ENCODE measurements at places on chromosomes 3 and 15.

DNA sequence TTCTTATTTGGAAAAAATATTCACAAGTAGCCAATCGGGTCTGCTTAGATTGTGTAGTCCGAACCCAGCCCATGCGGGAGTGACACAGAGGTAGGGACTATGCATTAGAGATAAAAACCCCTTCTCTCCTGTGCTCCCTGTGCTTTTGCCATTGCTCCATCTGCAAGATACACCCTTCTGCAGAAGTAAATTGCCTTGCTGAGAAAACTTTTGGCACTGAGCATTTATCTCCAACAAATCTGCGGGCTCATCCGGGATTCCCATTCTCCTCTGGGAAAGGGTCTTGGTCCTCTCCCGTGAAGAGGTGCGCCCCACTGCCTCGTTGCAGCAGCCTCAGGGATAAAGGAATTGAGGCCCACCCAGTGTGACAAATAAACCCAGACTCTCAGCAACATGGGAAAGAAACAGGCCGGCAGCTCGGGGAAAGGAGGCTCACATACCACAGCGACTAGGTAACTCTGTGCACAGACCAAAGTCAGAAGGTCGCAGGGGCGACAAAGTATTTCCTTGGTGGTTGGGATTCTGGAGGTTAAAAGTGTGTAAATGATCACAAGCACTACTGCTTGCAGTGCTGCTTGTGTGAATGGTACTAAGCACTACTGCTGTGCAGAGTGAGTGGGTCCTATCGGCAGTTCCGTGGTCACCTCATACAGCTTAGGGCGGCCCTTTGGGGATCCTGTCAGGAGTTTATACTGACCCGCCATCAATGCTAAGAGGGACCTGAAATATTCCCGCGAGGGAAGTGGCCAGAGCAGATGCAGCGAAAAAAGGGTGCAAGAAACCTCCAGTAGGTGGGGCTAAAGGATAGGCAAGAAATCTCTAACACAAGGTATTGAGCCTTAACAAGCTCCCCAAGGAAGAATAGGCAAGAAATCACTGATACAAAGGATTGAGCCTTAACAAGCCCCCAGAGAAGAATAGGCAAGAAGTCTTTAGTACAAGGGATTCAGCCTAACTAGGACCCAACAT, 54.3 kb downstream of the GSK3B start:
- no peak for DNase-seq

- DNase-seq: no peak
These were observed 280.0 kb upstream of the TRIM42 start for GRCh38 chr3:140397847-140398246.

- DNase-seq: no peak
These were observed 25.6 kb upstream of the GLCE start for GRCh38 chr15:69134791-69135190.

GRCh38 chr3:57518276-57518915, 25.7 kb downstream of the DNAH12 start:
- DNase-seq: no peak

- DNase-seq: no peak
These were observed 73.8 kb downstream of the TLE3 start for GRCh38 chr15:70023769-70024491.
